Activated CD4-positive, alpha-beta memory T cell treated with anti-CD3 and anti-CD28 coated beads for 36 hours (primary cell): ENCODE measurements at places on chromosomes 7 and 10.

GRCh38 chr10:27494116-27494805 is 9.8 kb upstream of the RAB18 start:
- no peaks in the 10 kb centered on the region for H3K4me1 ChIP-seq
- DNase-seq: no peak
- H3K4me3 ChIP-seq: no peak overlapping the region
- H3K36me3 ChIP-seq: peaks cover 11% of the 10 kb centered on the region
- peaks cover 11% of the 10 kb centered on the region for H3K27me3 ChIP-seq

- H3K4me3 ChIP-seq: peak overlapping the region; percentile 55
- peak overlapping the region; percentile 99 for H3K27ac ChIP-seq
Observed at GRCh38 chr10:72334196-72334824, 20.4 kb downstream of the DNAJB12 start.

DNA sequence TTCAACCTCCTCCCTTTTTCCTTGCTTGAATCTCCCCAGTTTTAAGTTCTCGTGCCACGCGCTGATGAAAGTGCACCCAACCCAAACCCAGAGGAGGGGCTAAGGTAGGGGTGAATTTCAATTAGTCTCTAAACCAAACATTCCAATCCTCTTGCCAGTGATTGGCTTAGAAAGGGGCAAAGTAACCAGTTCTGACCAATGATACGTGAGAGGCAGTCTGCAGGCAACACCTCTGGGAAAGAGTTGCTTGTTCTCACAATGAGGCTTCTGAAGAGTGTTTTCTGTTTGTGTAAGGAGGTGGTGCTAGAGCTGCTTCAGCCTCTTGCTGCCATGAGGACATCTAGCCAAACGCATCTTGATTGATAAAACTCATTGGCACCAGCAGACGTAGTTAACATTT is 21.8 kb downstream of the SLC35G1 start:
- H3K4me1 ChIP-seq: no peaks in the 10 kb centered on the region
- no peaks in the 10 kb centered on the region for H3K27me3 ChIP-seq
- no peak overlapping the region for H3K4me3 ChIP-seq

GRCh38 chr7:25031007-25031406 is 51.0 kb upstream of the OSBPL3 start:
- DNase-seq: peak; percentile 35
- no peak overlapping the region for H3K27ac ChIP-seq
- H3K4me3 ChIP-seq: no peak overlapping the region
- H3K4me1 ChIP-seq: peaks cover 45% of the 10 kb centered on the region
- peaks cover 1% of the 10 kb centered on the region for H3K36me3 ChIP-seq

DNA sequence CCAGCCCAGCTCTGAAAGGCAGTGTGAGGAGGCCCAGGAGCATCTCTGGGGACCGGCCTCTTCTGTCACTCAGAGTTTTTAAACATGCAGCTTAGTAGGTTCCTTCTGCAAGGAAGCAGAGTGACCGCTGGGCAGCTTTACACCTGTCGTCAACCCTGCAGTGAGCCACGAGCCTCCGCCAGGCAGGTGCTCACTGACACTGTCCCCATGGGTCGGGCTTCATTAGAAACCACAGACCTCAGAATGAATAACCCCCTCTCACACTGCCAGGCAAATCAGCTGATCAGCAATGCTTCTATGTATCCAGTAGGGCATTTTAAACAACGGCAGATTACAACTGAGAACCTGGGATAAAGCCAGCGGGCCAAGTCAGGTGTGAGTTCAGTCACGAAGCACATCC is 106.1 kb downstream of the MAD1L1 start:
- H3K36me3 ChIP-seq: no peaks in the 10 kb centered on the region
- H3K27me3 ChIP-seq: no peaks in the 10 kb centered on the region
- no peak for DNase-seq
- no peak overlapping the region for H3K27ac ChIP-seq
- no peaks in the 10 kb centered on the region for H3K4me1 ChIP-seq
- H3K4me3 ChIP-seq: no peak overlapping the region

DNA sequence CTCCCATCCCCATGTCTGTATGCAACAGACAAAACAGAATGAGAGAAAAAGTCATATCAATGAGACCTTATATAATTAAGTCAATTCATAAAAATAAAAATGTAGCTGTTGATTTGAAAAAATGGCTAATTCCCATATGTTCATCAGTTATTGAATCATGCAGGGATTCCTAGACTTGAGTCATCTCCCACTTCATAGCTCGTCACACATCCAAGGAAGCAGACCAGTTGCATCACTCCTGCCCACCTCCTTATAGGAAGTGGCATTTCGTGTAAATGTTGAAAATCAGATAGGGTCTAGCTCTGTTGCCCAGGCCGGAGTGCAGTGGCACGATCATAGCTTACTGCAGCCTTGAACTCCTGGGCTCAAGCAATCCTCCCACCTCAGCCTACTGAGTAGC is 56.1 kb upstream of the SH2B2 start:
- H3K27ac ChIP-seq: no peak overlapping the region
- peaks cover 2% of the 10 kb centered on the region for H3K36me3 ChIP-seq
- no peaks in the 10 kb centered on the region for H3K4me1 ChIP-seq
- H3K4me3 ChIP-seq: no peak overlapping the region
- DNase-seq: no peak

GRCh38 chr10:44471410-44471809 is 86.5 kb upstream of the CXCL12 start:
- no peaks in the 10 kb centered on the region for H3K36me3 ChIP-seq
- H3K4me1 ChIP-seq: no peaks in the 10 kb centered on the region
- no peak overlapping the region for H3K4me3 ChIP-seq
- DNase-seq: no peak
- no peaks in the 10 kb centered on the region for H3K27me3 ChIP-seq
- H3K27ac ChIP-seq: no peak overlapping the region

DNA sequence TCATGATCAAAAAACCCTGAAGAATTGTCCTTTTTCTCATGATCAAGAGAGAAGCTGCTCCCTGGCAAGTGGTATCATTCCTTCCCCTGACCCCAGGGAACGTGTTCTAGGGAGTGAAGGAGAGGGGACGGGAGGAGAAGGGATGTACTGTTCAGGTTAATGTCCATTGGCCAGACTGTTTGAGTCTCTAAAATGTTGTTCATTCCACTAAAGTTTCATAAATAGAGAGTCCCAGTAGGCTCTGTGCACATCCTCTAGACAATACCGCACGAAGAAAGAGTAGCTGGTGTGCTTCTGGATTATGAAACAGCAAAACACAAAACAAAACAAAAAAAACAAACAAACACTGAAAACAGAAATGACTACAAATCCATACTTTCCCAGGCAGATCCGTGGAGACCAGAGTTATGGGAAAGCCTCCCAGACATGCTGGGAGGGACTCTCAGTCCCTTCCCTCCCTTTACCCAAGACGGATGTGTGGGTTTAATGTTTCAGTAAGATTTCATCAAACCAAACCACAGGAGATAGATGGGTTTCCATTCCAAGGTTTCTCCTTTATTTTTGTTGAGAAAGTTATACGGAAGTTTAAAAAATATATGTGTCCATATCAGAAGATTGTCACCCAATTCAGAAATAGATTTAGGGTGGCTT is 66.5 kb upstream of the TNS3 start:
- H3K4me1 ChIP-seq: no peaks in the 10 kb centered on the region
- H3K4me3 ChIP-seq: no peak overlapping the region
- no peak for DNase-seq
- H3K27me3 ChIP-seq: no peaks in the 10 kb centered on the region
- H3K27ac ChIP-seq: no peak overlapping the region
- no peaks in the 10 kb centered on the region for H3K36me3 ChIP-seq

- H3K27ac ChIP-seq: no peak overlapping the region
- no peak for DNase-seq
- H3K4me3 ChIP-seq: no peak overlapping the region
- no peaks in the 10 kb centered on the region for H3K4me1 ChIP-seq
- H3K36me3 ChIP-seq: no peaks in the 10 kb centered on the region
- no peaks in the 10 kb centered on the region for H3K27me3 ChIP-seq
Observed at GRCh38 chr10:116466715-116467422, 39.2 kb downstream of the PNLIPRP3 start.

DNA sequence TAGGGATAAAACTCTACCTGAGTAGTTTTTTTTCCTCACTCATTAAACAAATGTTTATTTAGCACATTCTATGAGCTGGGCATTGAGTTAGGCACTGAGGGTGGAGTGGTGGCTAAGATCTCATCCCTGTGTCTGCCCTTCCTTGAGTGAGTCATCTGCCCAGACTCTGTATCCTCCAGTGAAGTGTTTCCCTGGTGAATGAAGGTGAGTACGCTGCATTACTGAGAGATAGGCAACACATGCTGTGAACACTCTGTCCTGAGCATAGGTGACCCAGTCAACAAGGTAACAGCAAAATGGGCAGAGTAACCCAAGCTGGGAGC is 5.8 kb downstream of the PITX3 start:
- no peaks in the 10 kb centered on the region for H3K36me3 ChIP-seq
- no peak overlapping the region for H3K27ac ChIP-seq
- H3K4me1 ChIP-seq: peaks cover 4% of the 10 kb centered on the region
- no peak for DNase-seq
- no peak overlapping the region for H3K4me3 ChIP-seq

DNA sequence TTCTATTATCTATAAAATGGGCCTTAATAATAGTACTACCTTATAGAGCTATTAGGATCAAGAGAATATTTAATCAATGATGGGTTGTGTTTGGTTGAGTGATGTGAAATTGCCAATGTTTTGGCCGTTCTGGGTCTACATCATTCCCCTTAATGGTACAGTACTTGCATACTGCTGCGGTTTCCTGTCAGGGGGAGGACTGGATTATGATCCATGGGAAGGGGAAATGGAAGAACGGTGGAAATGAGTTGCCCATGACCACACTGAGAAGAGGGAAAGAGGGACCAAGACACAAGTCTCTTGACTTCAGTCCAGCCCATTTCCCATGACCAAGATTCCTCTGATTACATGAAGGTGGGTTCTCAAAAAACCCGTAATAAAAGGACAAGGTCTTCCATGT is 999 bp upstream of the MRPS24 start:
- no peak overlapping the region for H3K4me3 ChIP-seq
- H3K27me3 ChIP-seq: peaks cover 1% of the 10 kb centered on the region
- peaks cover 30% of the 10 kb centered on the region for H3K4me1 ChIP-seq
- H3K27ac ChIP-seq: no peak overlapping the region
- peaks cover 18% of the 10 kb centered on the region for H3K36me3 ChIP-seq
- no peak for DNase-seq

DNA sequence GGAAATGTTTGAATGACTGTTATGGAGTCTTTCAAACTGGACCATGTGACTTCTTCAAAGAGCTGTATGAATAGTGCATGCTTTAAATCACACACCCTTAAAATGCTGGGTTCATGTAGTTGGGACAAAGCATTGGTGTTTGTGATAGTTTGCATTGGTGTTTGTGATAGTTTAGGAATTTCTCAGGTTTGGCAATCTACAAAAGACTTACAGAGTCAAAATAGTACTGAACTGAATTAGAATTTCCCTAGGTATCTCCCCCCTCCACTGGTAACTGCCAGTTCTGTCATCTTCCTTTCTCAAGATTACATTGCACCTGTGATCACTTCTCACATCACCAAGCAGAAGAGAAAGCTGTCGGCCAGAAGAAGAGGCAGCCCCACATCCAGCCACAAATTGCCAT is 261.1 kb downstream of the GATA3 start:
- peaks cover 6% of the 10 kb centered on the region for H3K36me3 ChIP-seq
- peaks cover 4% of the 10 kb centered on the region for H3K27me3 ChIP-seq
- peak; percentile 51 for DNase-seq
- peak overlapping the region; percentile 85 for H3K27ac ChIP-seq
- peaks cover 41% of the 10 kb centered on the region for H3K4me1 ChIP-seq
- H3K4me3 ChIP-seq: no peak overlapping the region

DNA sequence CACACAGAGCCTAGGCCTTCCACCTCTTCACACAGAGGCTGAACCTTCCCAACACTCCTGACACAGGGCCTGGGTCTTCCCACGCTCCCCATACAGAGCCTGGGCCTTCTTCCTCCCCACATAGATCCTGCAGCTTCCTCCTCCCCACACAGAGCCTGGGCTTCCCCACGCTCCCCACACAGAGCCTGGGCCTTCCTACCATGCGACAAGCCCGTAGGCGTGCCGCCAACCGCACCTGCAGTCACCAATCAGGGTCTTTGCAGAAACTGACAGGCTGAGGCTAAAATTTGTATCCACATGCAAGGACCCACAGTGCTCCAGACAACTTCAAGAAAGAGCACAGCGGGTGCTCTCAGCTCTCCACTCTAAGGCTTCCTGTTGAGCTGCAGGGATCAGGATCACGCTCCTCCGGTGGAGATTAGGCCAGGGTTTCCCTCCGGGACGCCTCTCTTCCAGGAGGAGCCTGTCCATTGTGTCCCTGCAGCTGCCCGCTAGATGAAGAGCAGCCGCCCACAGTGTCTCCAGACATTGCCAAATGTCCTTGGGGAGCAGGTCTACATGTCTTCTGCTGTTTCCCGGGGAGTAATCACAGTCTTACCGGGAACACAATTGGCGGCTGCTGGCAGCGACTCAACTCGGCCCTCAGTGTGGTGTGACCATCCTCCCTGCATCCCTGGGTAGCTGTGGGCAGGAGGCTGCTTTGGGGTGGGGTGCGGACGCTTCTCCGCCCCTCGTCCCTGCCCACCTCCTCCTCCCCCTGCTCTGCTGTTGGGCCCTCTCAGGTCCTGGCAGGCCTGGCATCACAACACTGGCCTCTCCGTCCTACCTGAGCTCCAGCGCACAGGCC is 9.7 kb downstream of the CFAP46 start:
- H3K36me3 ChIP-seq: no peaks in the 10 kb centered on the region
- peaks cover 16% of the 10 kb centered on the region for H3K4me1 ChIP-seq
- H3K4me3 ChIP-seq: no peak overlapping the region
- no peak for DNase-seq
- no peaks in the 10 kb centered on the region for H3K27me3 ChIP-seq

GRCh38 chr7:35584990-35585389 is 109.9 kb downstream of the HERPUD2 start:
- H3K27me3 ChIP-seq: no peaks in the 10 kb centered on the region
- no peak overlapping the region for H3K27ac ChIP-seq
- no peak overlapping the region for H3K4me3 ChIP-seq
- H3K36me3 ChIP-seq: no peaks in the 10 kb centered on the region

GRCh38 chr10:131099028-131099726 is 212.3 kb downstream of the TCERG1L start:
- DNase-seq: no peak
- no peak overlapping the region for H3K4me3 ChIP-seq
- no peaks in the 10 kb centered on the region for H3K36me3 ChIP-seq
- H3K27ac ChIP-seq: no peak overlapping the region
- H3K4me1 ChIP-seq: no peaks in the 10 kb centered on the region

- H3K4me3 ChIP-seq: no peak overlapping the region
- no peak for DNase-seq
- H3K27me3 ChIP-seq: no peaks in the 10 kb centered on the region
- no peak overlapping the region for H3K27ac ChIP-seq
Observed at GRCh38 chr10:17140386-17140761, 10.8 kb upstream of the CUBN start.

DNA sequence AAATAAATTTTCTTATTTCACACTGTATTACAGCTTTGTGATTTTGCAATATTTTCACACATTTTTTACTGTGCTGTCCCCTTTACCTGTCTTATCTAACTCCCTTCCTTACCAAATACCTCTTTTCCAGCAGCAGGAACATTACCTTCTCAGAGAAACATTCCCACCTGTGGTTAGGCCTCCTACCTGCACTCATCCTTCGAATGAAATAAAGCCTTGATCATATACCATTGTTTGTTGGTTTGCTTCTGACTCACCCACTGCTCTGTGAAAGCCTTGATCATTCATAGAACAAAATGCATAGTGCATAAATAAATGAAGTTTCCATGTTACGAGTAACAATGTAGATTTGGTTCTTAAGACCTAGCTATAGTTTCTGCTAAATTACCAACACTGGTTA is 256.3 kb downstream of the ARL4A start:
- no peaks in the 10 kb centered on the region for H3K4me1 ChIP-seq
- DNase-seq: no peak
- no peak overlapping the region for H3K27ac ChIP-seq
- H3K4me3 ChIP-seq: no peak overlapping the region
- no peaks in the 10 kb centered on the region for H3K36me3 ChIP-seq
